ENCODE measurements at places on chromosomes 6 and 20.
A peak's percentile ranks its signal among the peaks of the same experiment; 100 is the strongest.

- H3K27ac ChIP-seq = no peak overlapping the region
- peaks cover 2% of the 10 kb centered on the region for H3K4me1 ChIP-seq
- no peak for DNase-seq
- no peaks in the 10 kb centered on the region for H3K27me3 ChIP-seq
- H3K36me3 ChIP-seq = peaks cover 20% of the 10 kb centered on the region
Observed at GRCh38 chr20:400128-400453, 8.0 kb upstream of the RBCK1 start.

DNA sequence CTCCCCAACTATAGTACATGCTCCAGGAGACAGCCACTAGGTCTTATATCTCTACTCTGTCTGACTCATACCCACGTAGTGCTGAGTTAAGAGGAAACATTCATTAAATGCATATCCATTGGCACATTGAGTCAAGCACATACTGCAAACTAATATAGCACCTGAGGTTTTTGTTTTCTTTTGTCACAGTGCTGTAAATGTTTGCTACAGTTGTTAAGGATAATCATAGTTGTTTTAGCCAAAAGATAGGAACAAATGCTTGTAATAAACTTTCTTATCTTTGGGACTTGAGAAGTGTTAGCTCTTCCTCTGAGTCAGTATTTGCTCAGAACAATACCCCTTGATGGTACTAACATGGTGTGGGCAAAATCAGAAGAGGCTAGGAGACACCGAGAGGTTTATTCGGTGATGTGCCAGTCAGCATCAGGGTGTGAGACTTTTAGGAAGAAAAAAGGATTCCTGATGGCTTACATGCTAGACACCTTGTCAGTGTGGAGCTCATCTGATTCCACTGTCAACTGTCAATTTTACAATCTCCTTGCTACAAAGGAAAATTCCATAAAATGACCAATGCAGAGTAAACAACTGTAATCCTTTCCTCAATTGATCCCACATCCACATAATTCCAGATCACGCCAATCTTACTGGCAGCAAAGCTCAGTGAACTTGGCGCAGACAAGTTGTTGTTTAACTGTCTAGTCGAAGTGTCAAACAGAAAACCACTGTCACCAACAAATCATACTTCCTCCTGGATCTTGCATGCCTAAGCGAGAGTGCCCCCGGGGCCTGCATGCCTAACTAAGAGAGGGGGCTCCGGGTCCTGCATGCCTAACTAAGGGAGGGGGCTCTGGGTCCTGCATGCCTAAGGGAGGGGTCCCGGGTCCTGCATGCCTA lies 36.1 kb downstream of the ELOVL2 start:
- no peaks in the 10 kb centered on the region for H3K4me1 ChIP-seq
- DNase-seq = no peak
- H3K27ac ChIP-seq = no peak overlapping the region
- no peak overlapping the region for H3K4me3 ChIP-seq
- no peaks in the 10 kb centered on the region for H3K27me3 ChIP-seq

DNA sequence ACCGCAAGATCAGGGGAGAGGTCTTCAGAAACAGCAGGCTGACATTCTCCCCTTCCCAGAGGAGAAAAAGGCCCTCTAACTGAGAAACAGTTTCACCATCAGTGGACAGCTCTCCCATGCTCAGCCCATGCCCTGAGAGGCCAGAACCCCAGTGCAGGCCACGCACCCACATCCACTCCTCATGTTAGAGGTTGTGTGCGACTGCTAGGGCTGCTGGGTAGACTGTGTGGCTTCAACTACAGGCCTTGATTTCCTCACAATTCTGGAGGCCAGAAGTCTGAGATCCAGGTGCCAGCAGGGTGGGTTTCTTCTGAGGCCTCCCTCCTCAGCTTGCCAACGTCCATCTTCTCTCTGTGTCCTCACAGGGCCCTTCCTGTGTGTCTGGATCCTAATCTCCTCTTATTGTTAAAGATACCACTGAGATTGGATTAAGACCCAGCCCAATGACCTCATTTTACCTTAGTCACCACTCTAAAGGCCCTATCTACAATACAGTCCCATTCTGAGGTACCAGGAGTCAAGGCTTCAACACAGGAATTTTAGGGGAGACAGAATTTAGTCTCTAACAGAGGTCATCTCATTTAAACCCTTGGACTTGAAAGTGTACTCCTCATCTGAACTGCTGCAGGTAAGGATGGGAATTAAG lies 67.7 kb upstream of the CD93 start:
- no peaks in the 10 kb centered on the region for H3K36me3 ChIP-seq
- DNase-seq = no peak
- H3K4me3 ChIP-seq = no peak overlapping the region
- H3K27ac ChIP-seq = no peak overlapping the region
- no peaks in the 10 kb centered on the region for H3K27me3 ChIP-seq

DNA sequence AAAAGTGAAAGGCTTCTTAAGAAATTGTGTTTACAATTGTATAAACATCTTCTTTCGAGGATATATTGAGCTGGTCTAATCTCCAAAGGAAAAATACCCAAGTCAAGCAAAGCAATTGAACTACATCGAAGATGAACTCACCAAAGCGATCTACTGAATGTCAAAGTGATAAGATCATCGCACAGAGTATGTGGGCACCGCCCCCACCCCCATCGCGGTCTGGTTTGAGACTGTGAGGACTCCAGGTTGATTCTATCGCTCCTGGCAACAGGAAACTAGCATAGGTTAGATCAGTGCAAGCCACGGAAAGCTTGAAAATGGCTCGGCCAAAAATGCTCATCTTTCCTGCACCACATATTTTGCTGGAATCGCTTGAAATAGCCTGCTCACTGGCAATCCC lies 133.2 kb upstream of the RPS6KA2 start:
- no peak overlapping the region for H3K27ac ChIP-seq
- H3K4me3 ChIP-seq = no peak overlapping the region
- DNase-seq = no peak
- no peaks in the 10 kb centered on the region for H3K36me3 ChIP-seq
- H3K27me3 ChIP-seq = no peaks in the 10 kb centered on the region

GRCh38 chr6:89583559-89583958 lies 55.0 kb downstream of the LYRM2 start:
- H3K27me3 ChIP-seq = no peaks in the 10 kb centered on the region
- no peaks in the 10 kb centered on the region for H3K4me1 ChIP-seq
- no peak for DNase-seq
- H3K27ac ChIP-seq = no peak overlapping the region
- no peak overlapping the region for H3K4me3 ChIP-seq

DNA sequence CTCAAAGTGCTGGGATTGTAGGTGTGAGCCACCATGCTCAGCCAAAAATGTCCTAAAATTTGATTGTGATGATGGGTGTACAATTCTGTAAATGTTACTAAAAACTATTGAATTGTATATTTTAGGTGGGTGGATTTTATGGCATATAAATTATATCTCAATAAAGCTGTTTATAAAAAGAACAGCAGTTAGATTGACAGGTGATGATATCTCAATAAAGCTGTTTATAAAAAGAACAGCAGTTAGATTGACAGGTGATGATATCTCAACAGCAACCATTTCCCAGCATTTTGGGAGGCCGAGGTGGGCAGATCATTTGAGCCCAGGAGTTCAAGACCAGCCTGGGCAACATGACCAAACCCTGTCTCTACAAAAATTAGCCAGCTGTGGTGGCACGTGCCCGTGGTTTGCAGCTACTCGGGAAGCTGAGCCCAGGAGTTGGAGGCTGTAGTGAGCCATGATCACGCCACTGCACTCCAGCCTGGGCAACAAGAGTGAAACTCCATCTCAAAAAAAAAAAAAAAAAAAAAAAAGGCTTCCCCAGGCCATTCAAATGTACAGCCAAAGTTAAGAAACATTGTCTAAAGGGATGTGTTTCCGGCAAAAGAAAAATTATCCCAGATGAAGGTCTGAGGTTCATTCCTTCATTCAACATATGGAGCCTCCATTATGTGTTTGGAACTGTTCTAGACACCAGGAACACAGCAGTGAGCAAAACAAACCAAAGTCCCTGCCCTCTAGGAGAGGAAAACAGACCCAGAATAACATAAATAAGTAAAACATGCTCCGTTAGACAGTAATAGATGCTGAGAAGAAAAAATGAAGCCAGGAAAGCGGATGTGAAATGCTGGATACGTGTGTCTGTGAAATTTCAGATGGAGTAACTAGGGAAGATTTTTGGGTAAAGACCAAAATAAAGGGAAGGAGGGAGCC lies 1.6 kb upstream of the RBCK1 start:
- peaks cover 12% of the 10 kb centered on the region for H3K36me3 ChIP-seq
- peaks cover 28% of the 10 kb centered on the region for H3K4me1 ChIP-seq
- no peak overlapping the region for H3K27ac ChIP-seq
- no peak overlapping the region for H3K4me3 ChIP-seq
- DNase-seq = no peak

- no peak overlapping the region for H3K4me3 ChIP-seq
- H3K4me1 ChIP-seq = peaks cover 14% of the 10 kb centered on the region
- H3K27me3 ChIP-seq = no peaks in the 10 kb centered on the region
Observed at GRCh38 chr6:149754548-149754947, 5.0 kb downstream of the PCMT1 start.

DNA sequence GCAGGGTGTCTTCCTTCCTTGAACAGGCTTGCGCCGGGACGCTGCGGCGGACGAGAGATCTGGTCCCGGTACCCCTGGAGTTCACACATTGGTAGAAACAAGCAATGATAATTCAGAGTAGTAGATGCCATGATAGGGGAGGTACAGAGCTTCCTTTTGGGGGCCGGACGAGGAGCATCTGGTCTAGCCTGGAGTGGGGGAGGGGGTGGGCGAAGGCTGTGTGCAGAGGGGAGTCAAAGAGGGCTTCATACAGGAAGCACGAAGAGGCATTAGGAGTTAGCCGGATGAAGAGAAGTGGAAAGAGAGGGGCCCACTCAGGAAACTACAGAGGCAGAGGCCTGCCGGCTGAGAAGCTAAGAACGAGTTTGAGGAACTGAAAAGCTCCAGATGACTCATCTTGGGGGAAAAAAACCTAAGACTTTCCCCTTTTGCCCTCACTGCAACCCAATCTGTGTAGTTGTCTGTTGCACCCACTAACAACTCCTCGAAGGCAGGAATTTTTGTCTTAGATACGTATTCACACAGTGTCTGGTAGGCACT lies 611 bp downstream of the CNPY3 start:
- peak overlapping the region; percentile 76 for H3K4me3 ChIP-seq
- peak; percentile 52 for DNase-seq
- peaks cover 18% of the 10 kb centered on the region for H3K36me3 ChIP-seq
- H3K4me1 ChIP-seq = peaks cover 47% of the 10 kb centered on the region

- DNase-seq = no peak
- H3K4me3 ChIP-seq = no peak overlapping the region
- H3K27ac ChIP-seq = no peak overlapping the region
Observed at GRCh38 chr6:148720406-148720805, 26.4 kb upstream of the UST start.

DNA sequence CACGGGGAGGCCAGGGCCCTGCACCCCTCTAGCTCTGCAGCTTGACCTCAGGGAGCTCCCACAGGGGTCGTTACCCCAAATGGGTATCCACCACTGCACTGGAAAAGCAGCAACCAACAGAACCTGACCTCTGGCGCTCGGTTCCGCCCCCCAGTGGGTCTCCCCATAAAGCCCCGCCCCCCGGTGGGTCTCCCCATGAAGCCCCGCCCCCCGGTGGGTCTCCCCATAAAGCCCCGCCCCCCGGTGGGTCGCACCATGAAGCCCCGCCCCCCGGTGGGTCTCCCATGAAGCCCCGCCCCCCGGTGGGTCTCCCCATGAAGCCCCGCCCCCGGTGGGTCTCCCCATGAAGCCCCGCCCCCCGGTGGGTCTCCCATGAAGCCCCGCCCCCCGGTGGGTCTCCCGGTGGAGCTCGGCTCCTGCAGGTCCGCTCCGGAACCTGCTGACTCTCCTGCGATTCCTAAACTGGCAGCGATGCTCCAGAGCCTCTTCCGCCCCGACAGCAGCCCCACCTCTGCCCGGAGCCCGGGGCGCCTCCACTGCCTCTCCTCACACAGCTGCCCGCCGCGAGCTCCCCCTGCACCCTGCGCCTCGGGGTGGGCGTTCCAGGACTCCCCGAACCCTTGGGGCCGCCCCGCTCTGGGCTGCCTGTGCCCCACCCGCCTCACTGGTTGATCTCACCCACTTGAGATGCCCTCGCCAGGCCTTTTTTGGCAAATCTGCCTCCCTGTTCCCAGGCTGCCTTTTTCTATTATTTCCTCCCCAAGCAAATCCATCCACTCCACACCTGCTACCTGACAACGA lies 12.1 kb downstream of the SLC2A4RG start:
- H3K4me3 ChIP-seq = no peak overlapping the region
- no peak for DNase-seq
- no peaks in the 10 kb centered on the region for H3K27me3 ChIP-seq
- peaks cover 32% of the 10 kb centered on the region for H3K4me1 ChIP-seq
- no peaks in the 10 kb centered on the region for H3K36me3 ChIP-seq

GRCh38 chr6:116029535-116029934 lies 31.2 kb downstream of the FRK start:
- no peak overlapping the region for H3K4me3 ChIP-seq
- no peak for DNase-seq
- H3K36me3 ChIP-seq = no peaks in the 10 kb centered on the region
- no peak overlapping the region for H3K27ac ChIP-seq

GRCh38 chr6:96675597-96675996 lies 112.7 kb downstream of the FHL5 start:
- no peaks in the 10 kb centered on the region for H3K36me3 ChIP-seq
- H3K27me3 ChIP-seq = no peaks in the 10 kb centered on the region
- no peaks in the 10 kb centered on the region for H3K4me1 ChIP-seq
- H3K27ac ChIP-seq = no peak overlapping the region
- H3K4me3 ChIP-seq = no peak overlapping the region
- no peak for DNase-seq

- no peaks in the 10 kb centered on the region for H3K27me3 ChIP-seq
- no peak for DNase-seq
- peaks cover 91% of the 10 kb centered on the region for H3K4me1 ChIP-seq
- no peak overlapping the region for H3K4me3 ChIP-seq
- peaks cover 18% of the 10 kb centered on the region for H3K36me3 ChIP-seq
Observed at GRCh38 chr20:51536116-51537069, 6.1 kb downstream of the NFATC2 start.

GRCh38 chr6:139686308-139686707 lies 311.9 kb upstream of the CITED2 start:
- no peak overlapping the region for H3K4me3 ChIP-seq
- no peaks in the 10 kb centered on the region for H3K36me3 ChIP-seq
- H3K4me1 ChIP-seq = no peaks in the 10 kb centered on the region

- H3K4me1 ChIP-seq = no peaks in the 10 kb centered on the region
- H3K27me3 ChIP-seq = no peaks in the 10 kb centered on the region
- H3K36me3 ChIP-seq = no peaks in the 10 kb centered on the region
- DNase-seq = no peak
- no peak overlapping the region for H3K4me3 ChIP-seq
- no peak overlapping the region for H3K27ac ChIP-seq
Observed at GRCh38 chr6:55794136-55794812, 81.1 kb downstream of the BMP5 start.

DNA sequence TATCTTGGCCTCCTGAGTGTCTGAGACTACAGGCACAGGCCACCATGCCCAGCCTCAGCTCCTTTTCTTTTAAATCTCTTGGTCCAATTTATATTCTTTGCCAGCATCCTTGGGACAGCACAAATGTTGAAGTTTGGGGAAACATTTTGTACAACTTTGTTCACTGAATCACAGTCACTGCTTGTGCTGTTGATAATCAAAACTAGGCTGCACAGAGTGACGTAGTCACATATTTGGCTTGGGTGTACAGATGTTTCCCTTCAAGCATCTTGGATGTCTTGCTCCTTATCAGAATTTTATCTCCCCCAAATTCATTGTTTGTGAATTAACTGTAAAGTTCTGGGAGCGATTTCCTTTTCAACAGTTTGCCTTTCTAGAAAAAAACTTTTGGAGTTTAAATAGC lies 17.9 kb downstream of the CARMIL1 start:
- no peaks in the 10 kb centered on the region for H3K36me3 ChIP-seq
- H3K27ac ChIP-seq = no peak overlapping the region
- H3K4me1 ChIP-seq = no peaks in the 10 kb centered on the region
- no peaks in the 10 kb centered on the region for H3K27me3 ChIP-seq

Data from natural killer cell (primary cell).